Nasal cavity respiratory epithelium epithelial cell of viscerocranial mucosa (primary cell): ENCODE measurements at places on chromosomes 2 and 18. TPM values are rescaled to one million over a fixed set of nuclear protein-coding genes. Genes with fewer than 3 reads are reported as not detected.

The LCT gene
- total RNA-seq, result 0.07 TPM in 1 of 2 replicates, not detected in the other

The TXNL4A gene
- 34.9 and 39.7 TPM in 2 replicates for total RNA-seq

The CCDC74B gene
- 0.34 and 1.00 TPM in 2 replicates for total RNA-seq

The NUP35 gene
- total RNA-seq, result 11.3 and 15.4 TPM in 2 replicates

The RGPD6 gene
- total RNA-seq, result 45.8 and 49.1 TPM in 2 replicates

The WDSUB1 gene
- total RNA-seq, result 14.7 and 21.6 TPM in 2 replicates

The HSPE1 gene
- 82.8 and 85.1 TPM in 2 replicates for total RNA-seq

The CHRND gene
- not detected in 2 replicates for total RNA-seq

The SERPINB4 gene
- 1.7 and 63.5 TPM in 2 replicates for total RNA-seq

The KCTD1 gene
- 14.4 and 56.5 TPM in 2 replicates for total RNA-seq

The TRIM54 gene
- total RNA-seq, result not detected in 2 replicates

The CCDC121 gene
- total RNA-seq, result 0.68 and 1.2 TPM in 2 replicates

The REG3G gene
- total RNA-seq, result not detected in 2 replicates
